ENCODE measurements at places on chromosomes 3 and 15. TPM values are rescaled to one million over a fixed set of nuclear protein-coding genes. Genes with fewer than 3 reads are reported as not detected.

The MEIS2 gene
- total RNA-seq: 16.6 TPM

The GUCA1C gene
- not detected for total RNA-seq

The DPP8 gene
- 40.3 TPM for total RNA-seq

The C3orf85 gene
- total RNA-seq: not detected

The CTXN2 gene
- not detected for total RNA-seq

The INO80 gene
- 14.2 TPM for total RNA-seq

The CKMT1B gene
- total RNA-seq: not detected

The PARP3 gene
- 7.4 TPM for total RNA-seq

The LAMB2 gene
- total RNA-seq: 580 TPM

The DPPA4 gene
- total RNA-seq: not detected

The A4GNT gene
- not detected for total RNA-seq

The SLC51A gene
- not detected for total RNA-seq

The CILP gene
- total RNA-seq: not detected

The GOLGA6D gene
- not detected for total RNA-seq

The BFSP2 gene
- total RNA-seq: not detected

The RTP4 gene
- 2.8 TPM for total RNA-seq

All from lung microvascular endothelial cell (primary cell).